ENCODE measurements at places on chromosomes 7 and 10. TPM values are rescaled to one million over a fixed set of nuclear protein-coding genes. Genes with fewer than 3 reads are reported as not detected.

The GIMAP6 gene
- total RNA-seq, result not detected

DNA sequence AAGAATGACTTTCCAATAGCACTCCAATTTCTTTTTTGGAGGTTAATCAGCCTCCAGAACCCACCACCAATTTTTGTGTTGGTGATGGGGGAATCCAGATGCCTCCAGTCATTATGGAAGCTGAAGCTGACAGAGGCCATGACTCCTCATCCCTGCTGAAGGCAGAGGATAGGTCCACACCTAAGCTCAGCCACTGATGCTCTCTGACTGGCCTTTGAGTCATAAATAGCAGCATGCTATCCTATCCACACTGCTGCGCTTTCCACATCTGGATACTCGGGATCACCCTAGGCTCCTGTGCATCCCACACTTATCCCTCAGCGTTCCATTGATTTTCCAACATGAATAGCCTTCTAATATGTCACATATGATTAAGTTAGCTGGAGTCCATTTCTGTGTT is 124.2 kb downstream of the TES start:
- no peak for DNase-seq

DNA sequence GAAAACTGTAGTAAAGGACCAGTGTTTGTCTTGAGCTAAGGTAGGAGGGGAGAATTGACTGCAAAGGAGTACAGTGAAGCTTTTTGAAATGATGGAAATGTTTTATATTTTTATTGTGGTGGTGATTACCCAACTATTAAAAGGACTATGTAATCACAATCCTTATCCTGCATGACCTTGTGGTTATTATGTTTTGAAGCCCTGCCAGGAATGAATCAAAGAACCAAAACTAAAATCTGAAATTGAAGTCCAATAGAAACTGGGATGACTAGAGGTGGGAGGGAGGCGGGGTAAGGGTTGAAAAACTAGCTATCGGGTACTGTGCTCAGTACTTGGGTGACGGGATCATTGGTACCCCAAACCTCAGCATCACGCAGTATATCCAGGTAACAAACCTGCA is 8.2 kb downstream of the CCDC7 start:
- DNase-seq, result no peak

- DNase-seq, result no peak
These were observed 761.4 kb downstream of the LRMDA start for GRCh38 chr10:76192694-76193320.

- DNase-seq, result no peak
These were observed 886.8 kb downstream of the LRMDA start for GRCh38 chr10:76318211-76318610.

DNA sequence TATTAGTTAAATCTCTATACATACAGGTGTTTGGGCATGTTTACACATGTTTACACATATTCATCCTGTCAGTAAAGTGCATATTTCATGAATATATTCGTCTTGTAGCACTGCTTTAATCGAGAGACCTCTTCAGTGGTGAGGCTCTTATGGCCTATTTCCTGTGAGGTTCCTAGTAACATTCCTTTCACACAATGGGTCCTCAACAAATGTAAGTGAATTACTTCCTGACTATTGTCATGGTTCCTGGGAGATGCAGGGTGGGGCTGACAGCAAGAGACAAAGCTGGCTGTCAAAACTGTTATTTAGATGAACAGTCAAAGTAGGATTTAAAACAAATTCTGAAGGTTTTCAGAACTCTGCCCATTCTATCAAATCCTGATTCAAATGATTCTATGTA is 12.4 kb upstream of the SEMA3A start:
- no peak for DNase-seq

The BAIAP2L1 gene
- 32.7 TPM for total RNA-seq

The SLC26A4 gene
- 0.43 TPM for total RNA-seq

DNA sequence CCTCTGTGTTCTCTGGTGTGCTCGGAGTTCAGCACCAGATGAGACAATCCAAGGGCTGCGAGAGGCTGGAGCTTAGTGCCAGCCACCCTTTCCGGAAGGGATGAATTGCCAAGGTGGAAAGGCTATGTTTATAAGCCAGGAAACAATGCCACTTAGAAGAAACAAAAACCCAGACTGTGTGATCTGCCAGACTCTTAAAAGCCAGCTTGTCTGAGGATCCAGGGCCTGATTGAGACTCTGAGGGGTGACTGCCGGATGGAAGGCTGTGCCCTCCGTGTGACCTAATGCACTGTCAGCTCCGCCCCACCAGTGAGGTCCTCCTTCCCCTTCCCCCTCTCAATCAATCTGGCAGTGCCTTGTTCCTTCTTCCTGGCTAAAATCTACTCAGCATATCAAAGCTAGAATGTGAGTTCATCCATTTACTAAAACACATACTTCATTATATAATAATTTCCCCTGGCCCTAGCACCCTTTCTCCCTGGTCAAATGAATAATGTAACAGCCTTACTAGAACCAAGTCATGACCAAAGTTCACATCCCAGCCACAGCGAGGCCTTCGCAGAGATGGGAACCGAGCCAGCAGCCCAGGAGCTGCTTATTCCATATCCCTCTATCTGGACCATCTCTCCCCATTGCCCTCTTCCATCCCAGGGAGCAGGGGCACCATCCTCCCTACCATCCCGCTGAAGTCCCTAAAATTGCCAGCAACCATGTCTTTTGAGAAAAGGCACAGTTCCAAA is 25.5 kb downstream of the FAM107B start:
- no peak for DNase-seq

GRCh38 chr10:32377458-32378259 is 30.7 kb upstream of the EPC1 start:
- no peak for DNase-seq

- DNase-seq, result no peak
These were observed 10.4 kb upstream of the DLG5 start for GRCh38 chr10:77936697-77937567.

The CDC14C gene
- total RNA-seq, result 0.22 TPM

DNA sequence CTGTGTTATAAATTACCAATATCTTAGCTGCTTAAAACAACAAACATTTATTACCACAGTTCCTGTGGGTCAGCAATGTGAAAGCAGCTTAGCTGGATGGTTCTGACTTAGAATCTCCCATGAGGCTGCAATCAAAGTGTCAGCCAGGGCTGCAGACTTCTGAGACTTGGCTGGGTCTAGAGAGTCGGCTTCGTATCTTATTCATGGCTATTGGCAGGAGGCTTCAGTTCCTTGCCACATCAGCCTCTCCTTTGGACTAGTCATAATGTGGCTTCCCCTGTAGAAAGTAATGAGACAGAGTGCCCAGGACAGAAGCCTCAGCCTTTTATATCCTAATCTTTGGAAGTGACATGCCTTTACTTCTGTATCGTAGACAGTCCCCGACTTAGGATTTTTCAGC is 27.3 kb downstream of the RALA start:
- DNase-seq, result no peak

GRCh38 chr7:70434376-70434775 is 697.6 kb upstream of the GALNT17 start:
- no peak for DNase-seq

DNA sequence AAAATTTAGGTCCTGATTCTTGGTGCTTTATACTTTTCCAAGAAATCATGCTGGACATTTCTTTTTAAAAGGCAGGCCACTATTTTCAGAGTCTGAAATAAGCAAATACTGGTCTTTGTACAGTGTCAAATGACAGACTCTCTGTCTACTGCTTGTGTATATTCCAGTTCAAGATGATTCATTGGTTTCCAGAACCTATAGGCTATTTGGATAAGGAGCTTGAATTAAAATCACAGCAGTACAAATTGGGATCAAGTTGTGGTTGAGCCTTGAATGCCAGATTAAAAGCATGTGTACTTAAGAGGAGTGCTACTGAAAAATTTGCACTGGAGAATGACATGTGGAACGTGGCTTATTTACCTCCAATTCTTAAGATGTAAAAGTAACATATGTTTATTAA is 10.7 kb downstream of the KMT2E start:
- DNase-seq, result no peak

GRCh38 chr10:74874649-74875048 is 48.2 kb downstream of the KAT6B start:
- DNase-seq, result no peak

The OPN1SW gene
- not detected for total RNA-seq

The ACSL5 gene
- total RNA-seq, result 0.33 TPM

DNA sequence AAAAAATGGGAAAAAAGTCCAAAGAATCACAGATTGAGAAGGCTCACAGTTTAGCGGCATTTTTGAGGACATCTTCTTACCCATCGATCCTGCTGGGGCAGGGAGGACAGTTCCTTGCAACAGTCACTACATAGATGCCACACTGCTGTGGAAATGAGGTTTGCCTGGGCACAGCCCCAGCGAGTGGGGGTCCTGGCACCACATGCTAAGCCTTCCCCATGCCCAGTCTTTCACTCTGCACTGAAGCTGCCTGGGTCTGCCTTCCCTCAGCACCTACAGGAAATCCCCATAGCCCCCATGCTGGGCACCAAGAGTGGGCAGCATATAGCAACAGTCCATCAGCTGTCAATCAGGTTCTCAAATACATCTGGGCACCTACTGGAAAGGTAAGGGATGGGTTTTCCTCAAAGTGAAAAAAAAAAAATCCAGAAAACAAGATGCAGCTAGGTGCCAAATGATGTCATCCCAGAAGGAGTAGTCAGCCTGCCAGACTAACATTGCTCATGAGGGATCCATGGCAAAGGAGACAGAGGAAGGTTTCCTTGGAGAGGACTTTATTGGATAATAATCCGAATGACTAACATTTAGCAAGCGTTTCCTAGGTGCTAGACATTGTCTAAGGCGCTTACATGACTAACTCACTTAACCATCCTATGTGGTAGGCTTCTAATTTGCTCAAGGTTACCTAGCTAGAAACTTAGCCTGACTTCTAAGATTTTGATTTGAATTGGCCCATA is 125.7 kb upstream of the CXCL12 start:
- DNase-seq, result no peak

DNA sequence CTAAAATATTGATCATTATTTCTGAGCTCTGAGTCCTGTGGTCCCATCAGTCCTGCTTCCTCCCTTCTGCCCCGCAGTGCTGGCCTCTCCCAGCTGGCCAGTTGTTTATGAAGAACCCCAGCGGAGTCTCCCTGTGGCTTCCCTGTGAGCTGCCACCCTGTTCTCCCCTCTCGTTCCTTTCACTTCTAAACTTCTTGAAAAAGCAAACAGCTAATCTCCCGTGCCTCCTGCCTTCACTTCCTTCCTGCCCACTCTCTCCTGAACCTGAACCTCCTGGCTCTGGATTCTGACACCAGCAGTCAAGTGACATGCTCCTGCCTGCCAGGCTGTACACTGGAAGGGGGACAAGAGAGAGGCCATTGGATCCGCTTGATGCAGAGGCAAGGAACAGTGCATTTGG is 63.7 kb upstream of the ZPBP start:
- no peak for DNase-seq

GRCh38 chr10:5440206-5440605 is 27.8 kb downstream of the NET1 start:
- DNase-seq, result no peak

DNA sequence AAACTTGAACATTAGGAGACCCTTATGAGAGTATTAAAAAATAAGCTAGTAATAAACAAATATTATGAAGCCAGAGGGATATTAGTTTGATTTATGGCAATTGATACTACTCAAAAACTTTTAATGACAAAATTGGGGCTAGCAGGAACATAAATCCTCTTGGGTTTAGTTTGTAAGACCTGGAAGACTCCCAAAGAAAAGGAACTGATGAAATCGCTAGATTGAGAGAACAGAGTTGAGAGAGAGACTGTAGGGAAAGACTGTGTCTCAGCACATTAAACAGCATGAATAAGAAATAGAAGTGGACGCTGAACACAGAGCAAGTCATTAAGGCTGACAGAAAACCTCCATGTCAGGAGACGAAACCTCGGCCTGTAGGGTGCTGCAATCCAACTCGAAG is 56.4 kb downstream of the ICA1 start:
- no peak for DNase-seq

GRCh38 chr7:86747698-86748097 is 104.0 kb downstream of the GRM3 start:
- no peak for DNase-seq

- DNase-seq, result peak; percentile 68
These were observed at the start of gene KIAA1549 for GRCh38 chr7:138981332-138982203. Gene KIAA1549 (minus strand): TSS chr7:138981389. CDS start chr7:138981269, 120 bp downstream.

DNA sequence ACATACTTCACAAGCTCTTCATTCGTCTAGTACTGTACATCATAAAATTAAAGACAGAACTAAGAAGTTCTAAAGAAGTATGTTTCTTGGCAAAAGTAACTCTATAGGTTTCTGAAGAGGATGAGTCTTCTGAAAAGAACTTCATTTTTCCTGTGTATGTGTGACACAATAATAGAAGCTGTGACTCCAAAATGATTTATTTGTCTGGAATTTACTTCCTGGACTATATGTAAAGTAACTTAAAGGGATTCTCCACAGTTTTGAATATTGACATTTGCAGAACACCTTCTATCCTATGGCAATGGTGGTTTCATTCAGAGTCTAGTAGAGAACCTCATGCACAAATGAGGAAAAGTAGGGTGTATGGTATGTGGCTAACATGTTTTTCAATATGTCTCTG is 19.8 kb upstream of the CLDN12 start:
- DNase-seq, result no peak

The C10orf53 gene
- total RNA-seq, result not detected

The OR2AE1 gene
- total RNA-seq, result not detected

The TACR2 gene
- not detected for total RNA-seq

The ASB13 gene
- 13.5 TPM for total RNA-seq

The EMX2 gene
- total RNA-seq, result 0.89 TPM

DNA sequence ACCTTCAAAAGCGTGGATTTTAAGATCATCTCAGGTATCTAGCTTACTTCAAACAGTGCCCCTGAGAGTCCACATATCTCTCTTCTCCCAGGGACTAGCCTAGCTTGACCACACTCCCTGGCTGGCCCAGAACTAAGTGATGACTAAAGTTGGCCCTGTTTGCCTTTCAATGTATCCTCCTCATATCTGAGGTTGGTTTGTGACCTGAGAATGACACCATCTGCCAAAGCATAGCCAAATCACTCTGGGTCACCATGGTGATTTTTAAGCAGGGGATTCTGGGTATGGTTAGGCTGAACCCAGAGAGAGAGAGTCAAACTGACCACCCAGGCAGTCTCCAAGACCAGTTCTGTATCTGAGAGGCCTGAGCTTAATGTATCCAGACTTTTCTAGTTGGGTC is 16.2 kb downstream of the CNNM1 start:
- no peak for DNase-seq

- DNase-seq, result no peak
These were observed 602.5 kb downstream of the TNS3 start for GRCh38 chr7:46979439-46979838.

The MUC3A gene
- total RNA-seq, result 2.0 TPM

- no peak for DNase-seq
These were observed 46.8 kb upstream of the SLC29A3 start for GRCh38 chr10:71272056-71272771.

GRCh38 chr10:96417441-96417840 is 58.6 kb upstream of the OPALIN start:
- DNase-seq, result no peak

The CUEDC2 gene
- 70.5 TPM for total RNA-seq

- DNase-seq, result no peak
These were observed 254.0 kb downstream of the USP6NL start for GRCh38 chr10:11357439-11357838.

DNA sequence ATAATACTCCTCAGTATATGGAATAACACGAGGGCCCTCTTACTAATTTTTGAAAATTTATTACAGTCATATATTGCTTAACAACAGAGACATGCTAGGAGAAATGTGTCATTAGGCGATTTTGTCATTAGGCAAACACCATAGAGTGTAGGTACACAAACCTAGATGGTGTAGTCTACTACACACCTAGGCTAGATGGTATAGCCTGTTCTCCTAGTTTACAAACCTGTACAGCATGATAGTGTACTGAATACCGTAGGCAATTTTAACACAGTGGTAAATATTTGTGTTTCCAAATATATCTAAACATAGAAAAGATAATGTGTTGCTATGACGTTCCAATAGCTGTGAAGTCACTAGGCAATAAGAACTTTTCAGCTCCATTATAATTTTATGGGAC is 12.8 kb downstream of the OR2F1 start:
- DNase-seq, result no peak

The C7orf33 gene
- total RNA-seq, result not detected

Data from progenitor cell of endocrine pancreas (in vitro differentiated cells).